Cerebellum (tissue), 4 donors: ENCODE measurements at places on chromosomes 1 and 21. TPM values are rescaled to one million over a fixed set of nuclear protein-coding genes. Genes with fewer than 3 reads are reported as not detected.

DNA sequence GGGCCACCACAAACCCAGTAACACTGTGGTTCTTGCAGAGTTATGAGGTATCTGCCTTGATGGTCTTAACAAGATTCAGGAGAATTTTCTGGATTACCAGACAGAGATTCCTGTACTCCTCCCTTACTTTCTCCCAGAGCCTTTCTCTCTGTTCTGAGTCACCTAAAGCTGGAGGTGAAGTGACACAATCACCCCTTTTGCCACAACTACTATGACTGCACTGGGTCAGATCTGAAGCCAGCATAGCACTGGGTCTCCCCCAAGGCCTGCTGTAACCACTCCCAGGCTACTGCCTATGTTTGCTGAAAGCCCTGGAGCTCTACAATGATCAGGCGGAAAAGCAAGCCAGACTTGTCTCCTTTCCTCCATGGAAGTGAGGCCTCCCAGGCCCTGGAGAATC is 156.7 kb upstream of the NEGR1 start:
- no peak for DNase-seq

GRCh38 chr1:244214009-244214967 is 163.2 kb downstream of the ZBTB18 start:
- no peak for DNase-seq

GRCh38 chr1:66607458-66607857 is 73.5 kb downstream of the SGIP1 start:
- DNase-seq = no peak

- DNase-seq = no peak
These were observed 192.2 kb downstream of the TRABD2B start for GRCh38 chr1:47805018-47805417.

DNA sequence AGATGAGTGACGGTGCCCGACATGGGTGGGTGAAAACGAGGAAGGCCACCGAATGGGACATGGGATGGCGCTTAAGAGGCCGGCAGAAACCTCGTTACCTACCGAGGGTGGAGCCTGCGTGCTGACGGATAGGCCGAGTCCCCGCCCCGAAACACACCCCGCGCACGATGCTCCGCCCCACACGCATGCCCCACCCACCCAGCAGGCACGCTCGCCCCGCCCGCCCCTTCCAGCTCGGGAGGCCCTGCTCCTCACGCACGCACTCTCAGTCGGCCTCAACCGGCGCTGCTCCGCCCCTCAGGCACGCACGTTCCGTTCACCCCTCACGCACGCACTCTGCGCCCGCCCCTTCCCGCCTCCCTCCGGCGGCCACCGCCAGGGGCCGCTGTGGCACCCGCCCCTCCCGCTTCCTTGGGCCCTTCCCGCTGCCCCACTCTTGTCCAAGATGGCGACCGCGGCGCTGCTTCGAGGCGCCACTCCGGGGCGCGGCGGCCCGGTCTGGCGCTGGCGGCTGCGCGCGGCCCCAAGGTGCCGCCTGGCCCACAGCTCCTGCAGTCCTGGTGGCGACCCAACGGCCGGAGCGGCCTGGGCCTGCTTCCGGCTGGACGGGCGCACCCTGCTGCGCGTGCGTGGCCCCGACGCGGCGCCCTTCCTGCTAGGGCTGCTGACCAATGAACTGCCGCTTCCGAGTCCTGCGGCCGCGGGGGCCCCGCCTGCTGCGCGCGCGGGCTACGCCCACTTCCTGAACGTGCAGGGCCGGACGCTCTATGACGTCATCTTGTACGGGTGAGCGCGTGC is at the start of gene IBA57:
IBA57 (plus strand) TSS at position 433 of the 798 bp plus-strand sequence; CDS start at position 446, 13 bp downstream.
- peak; percentile 100 for DNase-seq

GRCh38 chr21:34105947-34106541 is 32.7 kb downstream of the MRPS6 start:
- no peak for DNase-seq

DNA sequence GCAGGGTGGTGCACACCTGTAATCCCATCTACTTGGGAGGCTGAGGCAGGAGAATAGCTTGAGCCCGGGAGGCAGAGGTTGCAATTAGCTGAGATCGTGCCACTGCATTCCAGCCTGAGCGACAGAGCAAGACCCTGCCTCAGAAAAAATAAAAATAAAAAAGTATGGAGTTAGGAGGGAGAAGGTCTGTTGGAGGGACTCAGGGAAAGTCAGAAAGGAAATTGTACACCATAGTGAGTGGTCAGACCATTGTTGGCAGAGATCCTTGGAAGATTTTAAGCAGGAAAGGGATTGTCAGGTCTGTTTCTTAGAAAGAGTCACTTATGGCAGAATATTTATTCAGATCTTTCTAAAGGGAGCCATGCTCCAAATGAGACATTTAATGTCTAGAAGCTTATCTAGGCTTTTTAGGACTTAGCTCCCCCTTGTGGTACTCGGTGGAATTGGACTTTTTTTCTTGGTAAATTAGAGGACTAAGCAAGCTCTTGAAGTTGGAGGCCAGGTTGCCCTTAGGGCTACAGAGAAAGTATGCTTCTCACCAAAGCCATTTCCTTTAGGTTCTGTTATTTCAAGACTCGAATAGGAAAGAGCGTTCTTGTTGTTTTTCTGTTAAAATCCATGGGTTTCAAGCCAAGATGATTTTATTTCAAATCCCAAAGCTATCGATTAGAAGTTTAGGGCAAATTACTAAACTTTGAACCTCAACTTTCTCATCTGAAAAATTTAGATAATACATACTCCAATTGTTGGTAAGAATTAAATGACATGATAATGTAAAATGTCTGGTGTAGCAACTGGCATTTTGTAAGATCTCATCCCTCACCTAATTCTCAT is 16.5 kb downstream of the MIA3 start:
- DNase-seq = peak; percentile 67

DNA sequence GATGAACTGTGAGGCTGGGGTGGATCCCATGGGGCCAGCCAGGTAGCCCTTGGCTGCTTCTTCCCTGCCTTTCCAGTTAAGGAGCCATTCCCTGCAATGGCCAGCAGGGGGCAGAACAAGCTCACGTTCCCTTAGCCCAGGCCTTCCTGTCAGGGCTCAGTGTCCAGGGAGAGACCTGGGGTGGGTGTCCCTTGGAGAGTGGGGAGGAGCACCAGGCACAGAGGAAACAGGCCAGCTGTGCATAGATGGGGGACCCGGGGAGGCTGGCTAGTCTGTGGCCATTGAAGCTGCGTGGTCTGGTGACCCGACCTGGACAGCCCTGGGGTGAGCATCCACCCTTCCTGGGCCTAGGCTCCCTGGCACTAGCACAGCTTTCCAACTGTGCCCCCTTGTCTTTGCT is 13.2 kb upstream of the EPS8L3 start:
- peak; percentile 90 for DNase-seq

DNA sequence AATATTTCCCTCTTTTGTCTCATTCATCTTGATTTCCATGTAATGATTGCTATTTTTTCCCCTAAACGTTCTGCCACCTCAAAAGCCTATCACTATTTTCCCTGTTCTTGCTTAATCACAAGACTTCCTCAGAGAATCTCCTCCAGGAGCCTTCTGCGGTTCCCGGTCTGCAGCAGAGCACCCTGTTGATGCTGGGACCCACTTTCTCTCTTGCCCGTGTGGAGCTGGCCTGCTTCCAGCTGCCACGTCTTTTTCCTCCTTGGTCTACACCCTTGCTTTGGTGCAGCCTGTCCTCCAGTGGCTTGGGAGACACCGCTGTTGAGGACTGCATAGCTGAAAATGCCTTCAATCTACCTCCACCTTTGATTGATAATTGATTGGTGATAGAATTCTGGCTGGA is 70.0 kb upstream of the COA6 start:
- no peak for DNase-seq

DNA sequence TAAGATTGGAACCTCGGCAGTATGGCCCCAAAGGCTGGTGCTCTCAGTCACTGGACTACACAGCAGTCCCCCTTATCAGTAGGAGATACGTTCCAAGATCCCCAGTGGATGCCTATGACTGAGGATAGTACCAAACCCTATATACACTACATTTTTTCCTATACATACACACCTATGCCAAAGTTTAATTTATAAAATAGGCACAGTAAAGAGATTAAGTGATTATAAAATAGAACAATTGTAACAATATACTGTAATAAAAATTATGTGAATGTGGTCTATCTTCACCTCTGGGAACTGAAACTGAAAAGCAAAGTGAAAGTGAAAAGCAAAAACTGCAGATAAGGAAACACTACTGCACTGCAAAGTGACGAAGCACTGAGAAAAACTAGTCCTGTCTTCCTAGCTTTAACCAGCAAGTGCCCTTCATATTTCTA is 96.8 kb downstream of the INTS7 start:
- no peak for DNase-seq

DNA sequence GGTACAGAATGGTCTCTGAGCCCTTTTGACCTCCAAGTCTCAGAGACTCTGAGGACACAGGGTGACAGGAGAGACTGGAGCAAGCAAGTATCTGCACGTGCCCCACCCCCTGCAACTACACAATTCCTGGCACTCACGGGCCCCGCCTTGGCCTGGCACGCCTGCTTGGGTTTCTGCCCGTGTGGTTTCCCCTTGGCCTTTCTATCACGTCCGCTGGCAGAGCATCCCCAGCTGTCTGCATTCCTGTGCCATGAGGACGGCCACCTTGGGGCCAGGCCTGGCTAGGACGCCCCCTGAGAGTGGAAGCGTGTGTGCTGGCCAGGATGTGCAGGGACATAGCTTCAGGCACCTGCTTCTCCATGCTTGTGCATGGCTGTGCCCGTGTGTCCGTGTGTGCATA is 14.3 kb upstream of the EDN2 start:
- no peak for DNase-seq

DNA sequence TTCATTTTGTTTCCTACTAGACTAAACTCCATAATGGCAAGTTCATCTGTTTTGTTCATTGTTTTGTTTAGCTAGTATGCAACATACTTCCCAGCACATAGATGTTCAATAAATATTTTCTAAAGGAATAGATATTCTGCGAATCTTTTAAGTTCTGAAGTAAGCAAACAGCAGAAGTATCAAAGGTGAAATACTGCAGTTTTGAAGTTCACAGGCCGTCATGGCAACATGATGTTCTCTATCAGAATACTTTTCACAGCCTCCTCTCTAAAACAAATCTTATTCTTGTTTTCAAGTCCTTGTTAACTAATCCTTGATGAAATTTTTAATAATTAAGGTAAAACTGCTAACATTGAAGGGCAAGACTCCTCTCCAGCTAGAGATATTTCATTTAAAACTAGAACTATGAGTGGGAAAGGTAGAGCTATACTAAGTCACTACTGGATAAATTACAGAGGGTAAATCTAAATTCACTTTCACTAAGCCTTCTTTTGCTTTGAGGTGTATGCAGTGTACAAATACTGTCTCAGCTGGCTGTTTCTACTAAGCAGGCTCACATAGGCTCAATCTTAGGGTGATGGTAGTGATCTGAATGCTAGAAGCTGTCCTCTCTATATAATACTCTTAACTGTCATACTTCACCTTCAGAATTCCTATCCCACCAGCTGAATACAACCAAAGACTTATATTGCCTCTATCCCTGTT is 96.7 kb downstream of the ZZZ3 start:
- no peak for DNase-seq

DNA sequence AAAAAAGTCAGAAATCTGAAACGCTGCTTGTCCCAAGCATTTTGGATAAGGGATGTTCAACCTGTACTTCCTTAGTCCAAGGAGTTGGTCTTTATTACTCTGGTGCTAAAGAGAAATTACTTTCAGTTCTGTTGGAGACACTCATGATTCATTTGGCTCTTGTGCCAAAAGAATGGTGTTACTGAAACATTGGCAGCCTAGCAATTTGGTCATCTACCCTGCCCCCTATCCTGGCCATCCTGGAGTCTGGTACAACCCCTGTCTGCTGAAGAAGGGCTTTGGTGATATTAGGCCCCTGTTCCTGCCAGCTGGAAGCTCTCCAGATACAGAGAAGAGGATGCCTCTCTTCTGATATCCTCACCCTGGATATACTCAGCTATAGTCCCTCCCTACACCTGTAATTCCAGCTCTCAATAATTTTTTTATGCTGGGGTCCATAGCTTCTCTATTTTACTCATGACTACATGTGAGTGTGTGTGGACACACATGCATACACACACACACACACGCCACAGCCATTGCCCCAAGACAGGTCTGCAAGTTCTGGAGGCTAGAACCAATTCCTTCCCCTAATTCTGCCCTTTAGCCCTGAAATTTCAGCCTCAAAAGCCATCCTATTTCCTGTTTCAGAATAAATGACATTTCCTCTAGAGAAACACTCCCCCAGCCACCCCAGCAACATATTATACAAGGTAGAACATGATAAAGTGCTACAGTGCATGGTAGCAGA is 40.0 kb downstream of the LHX8 start:
- DNase-seq = no peak

OXCT2 gene
- 1.00 TPM for total RNA-seq

XCL2 gene
- total RNA-seq = not detected

S100A5 gene
- total RNA-seq = not detected

RSPH1 gene
- total RNA-seq = 2.4 TPM

C1orf216 gene
- 26.9 TPM for total RNA-seq

WDR77 gene
- total RNA-seq = 29.4 TPM

ZSCAN20 gene
- 11.1 TPM for total RNA-seq

CD1B gene
- total RNA-seq = not detected

LRRC38 gene
- 2.4 TPM for total RNA-seq
